Dermis microvascular lymphatic vessel endothelial cell (primary cell): ENCODE measurements at places on chromosomes 13 and 19. TPM values are rescaled to one million over a fixed set of nuclear protein-coding genes. Genes with fewer than 3 reads are reported as not detected.

DNA sequence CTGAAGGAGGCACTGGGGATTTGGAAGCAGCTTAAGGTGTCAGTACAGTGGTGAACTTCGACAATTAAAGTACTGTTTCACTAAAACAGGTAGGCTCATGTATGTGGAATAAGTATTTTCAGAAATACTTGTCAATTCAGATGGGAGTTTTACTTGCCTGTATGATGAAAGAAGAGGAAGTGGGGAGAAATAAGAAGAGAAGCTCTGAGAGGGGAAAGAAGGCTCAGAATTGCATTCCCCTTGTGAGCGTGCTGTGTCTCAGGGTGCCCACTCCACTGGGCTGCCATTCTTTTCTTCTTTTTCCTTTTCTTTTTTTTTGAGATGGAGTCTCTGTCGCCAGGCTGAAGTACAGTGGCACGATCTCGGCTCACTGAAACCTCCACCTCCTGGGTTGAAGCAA, 38.6 kb upstream of the RNF17 start:
- no peak for DNase-seq

DNA sequence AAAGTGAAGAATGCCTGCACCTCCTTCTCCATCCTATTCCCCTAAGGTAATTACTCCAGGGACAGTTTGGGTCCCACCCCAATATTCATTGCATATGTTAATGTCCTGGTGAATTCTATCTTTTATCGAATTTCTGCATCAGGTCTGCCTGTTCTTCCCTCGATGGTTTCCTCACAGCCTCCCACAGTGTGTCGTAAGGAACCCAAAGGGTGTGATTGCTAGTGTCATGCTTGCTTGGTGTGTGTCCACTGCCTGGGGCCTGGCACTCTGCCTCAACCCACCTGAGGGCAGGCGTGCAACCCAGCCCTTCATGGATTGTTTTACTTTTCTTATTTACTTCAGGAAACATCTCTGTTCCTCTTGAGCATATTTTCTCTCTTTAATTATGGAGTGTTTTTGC, 60.2 kb upstream of the CYSLTR2 start:
- no peak for DNase-seq

- DNase-seq = no peak
Observed at GRCh38 chr13:91701975-91702374, 303.6 kb downstream of the GPC5 start.

GRCh38 chr13:44592216-44592847, 16.2 kb upstream of the TSC22D1 start:
- no peak for DNase-seq

GRCh38 chr13:33860526-33860925, 42.6 kb downstream of the RFC3 start:
- no peak for DNase-seq

GRCh38 chr13:46526100-46526735, 26.8 kb upstream of the LRCH1 start:
- no peak for DNase-seq

- DNase-seq = no peak
Observed at GRCh38 chr19:8681345-8682029, 17.1 kb downstream of the ACTL9 start.

- no peak for DNase-seq
Observed at GRCh38 chr13:112172641-112173251, 105.8 kb downstream of the SOX1 start.

DNA sequence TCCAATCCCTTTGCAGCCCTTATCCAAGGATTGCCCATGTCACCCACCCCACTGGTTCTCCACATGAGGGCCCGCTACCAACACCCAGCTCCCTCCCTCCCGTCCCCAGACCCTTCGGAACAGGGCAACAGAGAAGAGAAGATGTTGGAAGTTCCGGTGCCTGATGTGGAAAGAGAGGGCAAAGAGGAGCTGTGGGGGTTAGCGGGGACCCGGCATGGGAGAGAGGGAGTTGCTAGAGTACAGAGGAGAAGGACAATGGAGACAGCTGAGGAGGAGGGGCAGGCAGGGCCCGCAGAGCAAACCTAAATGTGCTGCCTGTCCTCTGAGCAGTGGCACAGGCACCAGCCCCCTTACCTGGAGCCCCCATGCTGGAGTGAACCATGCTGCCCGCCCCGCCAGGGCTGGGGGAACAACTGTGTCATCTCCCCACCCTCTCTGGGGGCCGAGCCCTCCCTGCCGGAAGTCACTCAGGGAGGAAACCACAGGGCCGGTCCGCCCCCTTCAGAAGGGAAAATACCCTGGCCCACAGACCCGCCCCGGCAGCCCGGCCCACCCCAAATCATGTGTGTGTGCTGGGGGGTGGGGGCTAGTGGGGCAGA, at the start of gene POU2F2:
POU2F2 (minus strand) TSS at position 417 of the 599 bp plus-strand sequence; CDS start at position 382, 35 bp downstream.
- no peak for DNase-seq

Gene FFAR2
- not detected in 2 replicates for total RNA-seq
